Left lobe of liver (tissue), 2 donors: ENCODE measurements at places on chromosomes 11 and 22. TPM values are rescaled to one million over a fixed set of nuclear protein-coding genes. Genes with fewer than 3 reads are reported as not detected.
A peak's percentile ranks its signal among the peaks of the same experiment; 100 is the strongest.

Gene B4GALNT4
- total RNA-seq: 0.28 TPM

GRCh38 chr11:117473481-117474091 is 145.9 kb downstream of the CEP164 start:
- DNase-seq: no peak

- no peak for DNase-seq
These were observed 1.7 kb downstream of the TMEM151A start for GRCh38 chr11:66293352-66293751.

DNA sequence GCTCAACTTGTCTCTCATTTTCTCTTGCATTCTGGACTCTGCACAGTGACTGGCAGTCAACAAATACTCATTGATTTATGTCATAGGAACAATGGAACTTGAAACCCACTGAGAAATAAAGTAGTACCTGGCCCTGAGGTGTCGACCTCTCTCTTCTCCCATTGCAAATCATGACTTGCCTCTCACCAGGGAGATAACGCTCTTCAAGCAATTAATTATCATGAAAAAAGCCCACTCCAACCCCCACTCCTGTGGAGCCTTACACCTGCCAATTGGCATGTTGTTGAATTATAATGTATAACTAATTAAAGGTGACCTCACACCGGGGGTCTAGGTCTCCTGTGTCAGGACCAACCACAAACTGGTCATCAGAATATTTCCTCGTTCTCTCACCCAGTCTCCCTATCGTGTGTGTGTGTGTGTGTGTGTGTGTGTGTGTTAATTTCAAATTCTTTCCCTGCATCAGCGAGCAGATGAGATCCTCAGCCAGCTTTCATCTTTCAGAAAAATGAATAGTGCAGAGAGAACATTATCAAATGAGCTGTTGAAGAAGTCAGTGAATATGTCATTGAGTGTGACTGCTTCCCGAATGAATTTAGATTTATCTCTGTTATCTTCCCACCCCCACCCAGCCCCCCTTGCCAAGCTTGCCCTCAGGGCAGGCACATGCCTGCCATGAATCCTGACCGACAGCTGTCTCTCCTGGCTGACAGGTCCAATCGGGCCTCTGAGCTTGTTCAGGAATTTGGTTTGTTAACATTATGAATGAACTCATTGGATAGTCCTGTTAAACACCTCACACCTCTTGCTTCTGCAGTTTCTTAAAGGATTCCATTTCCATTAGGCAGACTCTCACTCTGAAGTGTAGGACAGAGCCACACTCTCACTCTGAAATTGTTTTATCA is 357.4 kb downstream of the INSC start:
- DNase-seq: no peak

- DNase-seq: peak; percentile 86
These were observed 29.5 kb upstream of the WNT7B start for GRCh38 chr22:46006379-46007002.

Gene CASP5
- total RNA-seq: not detected

Gene SPTBN2
- total RNA-seq: 55.1 TPM
